Myometrial cell (primary cell): ENCODE measurements at places on chromosomes 5 and 9. TPM values are rescaled to one million over a fixed set of nuclear protein-coding genes. Genes with fewer than 3 reads are reported as not detected.

REEP2 gene
- 25.9 and 31.4 TPM in 2 replicates for total RNA-seq

SV2C gene
- not detected in 2 replicates for total RNA-seq

GPR151 gene
- not detected in 2 replicates for total RNA-seq

FAM169A gene
- total RNA-seq, result 0.29 and 1.1 TPM in 2 replicates

ROR2 gene
- 24.1 and 25.4 TPM in 2 replicates for total RNA-seq

RASEF gene
- not detected in 2 replicates for total RNA-seq

PRSS3 gene
- total RNA-seq, result 50.3 and 60.5 TPM in 2 replicates

CKS2 gene
- 269 and 355 TPM in 2 replicates for total RNA-seq

GRXCR2 gene
- total RNA-seq, result not detected in 2 replicates
